ENCODE measurements at places on chromosomes 16 and 17. TPM values are rescaled to one million over a fixed set of nuclear protein-coding genes. Genes with fewer than 3 reads are reported as not detected.

DNA sequence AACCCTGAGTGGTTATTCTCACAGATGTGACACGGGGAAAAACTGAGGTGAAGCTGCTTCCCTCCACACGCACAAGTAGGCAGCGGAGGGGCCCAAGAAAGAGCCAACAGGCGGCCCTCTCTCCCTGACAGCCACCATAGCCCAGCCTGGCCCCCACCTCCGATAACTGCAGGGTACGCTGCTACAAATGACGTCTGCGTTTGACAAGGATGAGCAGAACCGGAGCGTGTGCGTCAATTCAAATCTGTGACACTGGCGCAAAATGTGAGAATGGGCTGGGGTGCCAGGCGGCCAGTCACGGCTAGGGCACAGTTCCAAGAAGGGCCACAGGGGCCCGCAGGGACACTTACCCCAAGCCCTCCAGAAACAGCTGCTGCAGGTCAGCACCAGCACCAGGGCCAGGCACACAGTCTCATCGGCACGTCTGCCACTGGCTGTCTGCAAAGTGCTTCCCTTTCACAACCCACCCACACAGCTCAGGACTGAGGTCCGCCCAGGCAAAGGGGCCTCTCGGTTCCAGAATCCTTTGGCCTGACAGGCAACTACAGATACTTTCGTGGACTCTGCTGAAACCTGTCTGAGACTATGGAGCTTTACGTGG, 14.4 kb downstream of the AXIN1 start:
- DNase-seq: no peak
- H3K4me3 ChIP-seq: no peak overlapping the region
- H3K36me3 ChIP-seq: peaks cover 19% of the 10 kb centered on the region
- peaks cover 52% of the 10 kb centered on the region for H3K4me1 ChIP-seq
- peak overlapping the region; percentile 3 for H3K27ac ChIP-seq

DNA sequence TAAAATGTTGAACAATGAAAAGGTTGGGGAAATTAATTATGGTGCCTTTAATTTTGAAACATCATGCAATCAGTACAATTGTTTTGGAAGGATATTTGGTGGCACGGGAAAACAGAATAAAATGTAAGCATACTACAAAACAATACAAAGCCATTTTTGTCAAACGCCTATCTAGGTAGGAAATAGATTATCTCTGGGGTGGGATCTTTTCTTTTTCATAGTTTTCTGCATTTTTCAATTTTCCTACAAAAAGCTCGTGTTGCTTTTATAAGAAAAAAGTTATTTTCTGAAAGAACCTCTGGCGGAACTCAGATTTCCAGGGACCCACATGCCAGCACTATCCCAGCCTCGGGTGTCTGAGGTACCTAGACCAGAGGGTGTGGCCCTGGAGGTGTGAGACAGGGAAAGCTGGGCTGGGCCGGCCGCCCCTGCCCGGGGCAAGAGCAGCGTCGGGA, 961 bp upstream of the MAP3K3 start:
- peaks cover 14% of the 10 kb centered on the region for H3K4me1 ChIP-seq
- no peaks in the 10 kb centered on the region for H3K27me3 ChIP-seq
- no peaks in the 10 kb centered on the region for H3K36me3 ChIP-seq
- peak overlapping the region; percentile 71 for H3K4me3 ChIP-seq

- no peak overlapping the region for H3K4me3 ChIP-seq
- H3K27me3 ChIP-seq: no peaks in the 10 kb centered on the region
- peaks cover 80% of the 10 kb centered on the region for H3K4me1 ChIP-seq
- H3K27ac ChIP-seq: peak overlapping the region; percentile 94
- DNase-seq: no peak
Measured at GRCh38 chr17:8153031-8153451, 837 bp upstream of the PER1 start.

The CASKIN1 gene
- total RNA-seq: 4.5 TPM

DNA sequence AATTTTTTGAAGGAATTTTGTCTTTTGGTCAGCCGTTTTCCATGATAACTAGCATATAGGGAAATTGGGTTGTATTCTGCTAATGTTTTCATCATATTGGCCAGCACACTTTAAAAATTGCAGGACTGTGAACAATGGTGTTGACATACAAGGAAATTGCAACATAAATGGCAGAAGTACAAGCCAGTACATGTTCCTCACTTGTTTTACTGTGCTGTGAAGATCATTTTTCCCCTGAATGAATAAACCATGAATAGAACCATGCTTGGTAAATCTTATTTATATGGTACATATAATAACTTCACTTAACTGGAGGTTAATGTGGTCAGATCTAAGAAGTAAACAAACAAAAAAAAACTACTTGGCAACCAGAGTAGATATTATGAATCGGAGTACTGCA, 22.8 kb downstream of the OMG start:
- no peaks in the 10 kb centered on the region for H3K4me1 ChIP-seq
- DNase-seq: no peak
- peaks cover 32% of the 10 kb centered on the region for H3K36me3 ChIP-seq
- H3K27ac ChIP-seq: no peak overlapping the region

The DPEP1 gene
- 0.22 TPM for total RNA-seq

- H3K27me3 ChIP-seq: peaks cover 47% of the 10 kb centered on the region
- no peaks in the 10 kb centered on the region for H3K36me3 ChIP-seq
- H3K4me1 ChIP-seq: no peaks in the 10 kb centered on the region
- no peak overlapping the region for H3K4me3 ChIP-seq
- H3K27ac ChIP-seq: no peak overlapping the region
- DNase-seq: no peak
Measured at GRCh38 chr16:1050516-1050915, 22.0 kb upstream of the SSTR5 start.

- no peak overlapping the region for H3K27ac ChIP-seq
- DNase-seq: no peak
- H3K4me3 ChIP-seq: no peak overlapping the region
- no peaks in the 10 kb centered on the region for H3K4me1 ChIP-seq
- no peaks in the 10 kb centered on the region for H3K36me3 ChIP-seq
Measured at GRCh38 chr17:63290784-63291183, 155.3 kb downstream of the CYB561 start.

DNA sequence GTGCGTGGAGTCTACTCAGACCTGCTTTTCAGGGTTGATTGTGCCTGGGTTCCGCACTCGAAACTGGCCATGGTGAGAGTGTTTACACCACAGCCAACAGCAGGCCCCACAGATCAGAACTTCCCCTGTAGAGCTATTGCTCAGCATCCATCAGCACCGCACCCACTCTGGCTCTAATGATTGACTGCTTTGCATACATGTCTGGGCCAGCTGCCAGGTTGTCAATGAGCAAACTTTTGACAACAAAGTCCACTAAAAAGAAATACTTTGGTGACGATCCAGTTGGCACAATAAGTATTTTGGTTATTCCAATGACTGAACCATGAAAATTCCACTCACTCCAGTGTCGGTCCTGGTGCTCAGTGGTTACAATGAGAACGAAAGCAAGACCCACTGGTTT, 190.7 kb downstream of the FOXL1 start:
- H3K27ac ChIP-seq: no peak overlapping the region
- no peak overlapping the region for H3K4me3 ChIP-seq
- H3K4me1 ChIP-seq: no peaks in the 10 kb centered on the region

DNA sequence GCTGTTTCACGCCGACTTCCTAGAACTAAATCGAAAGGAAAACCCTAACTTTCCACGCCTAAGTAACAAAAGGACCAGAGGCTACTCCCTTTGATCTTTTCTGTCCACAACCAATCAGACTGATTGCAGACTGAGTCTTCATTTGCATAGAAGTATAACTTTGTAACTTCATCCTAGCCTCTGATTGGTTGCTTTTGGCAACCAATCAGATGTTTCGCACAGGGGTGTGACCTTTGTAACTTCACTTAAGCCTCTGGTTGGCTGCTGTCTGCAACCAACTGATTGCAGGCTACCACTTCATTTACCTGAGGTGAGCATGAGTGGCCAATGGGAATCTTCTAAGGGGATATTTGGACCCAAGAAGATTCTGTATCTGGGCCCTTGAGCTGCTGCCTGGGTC, 17.4 kb upstream of the ICAM2 start:
- H3K27ac ChIP-seq: no peak overlapping the region
- no peak overlapping the region for H3K4me3 ChIP-seq
- no peaks in the 10 kb centered on the region for H3K27me3 ChIP-seq
- H3K4me1 ChIP-seq: peaks cover 4% of the 10 kb centered on the region
- DNase-seq: peak; percentile 35

The ZC3H7A gene
- 37.1 TPM for total RNA-seq

DNA sequence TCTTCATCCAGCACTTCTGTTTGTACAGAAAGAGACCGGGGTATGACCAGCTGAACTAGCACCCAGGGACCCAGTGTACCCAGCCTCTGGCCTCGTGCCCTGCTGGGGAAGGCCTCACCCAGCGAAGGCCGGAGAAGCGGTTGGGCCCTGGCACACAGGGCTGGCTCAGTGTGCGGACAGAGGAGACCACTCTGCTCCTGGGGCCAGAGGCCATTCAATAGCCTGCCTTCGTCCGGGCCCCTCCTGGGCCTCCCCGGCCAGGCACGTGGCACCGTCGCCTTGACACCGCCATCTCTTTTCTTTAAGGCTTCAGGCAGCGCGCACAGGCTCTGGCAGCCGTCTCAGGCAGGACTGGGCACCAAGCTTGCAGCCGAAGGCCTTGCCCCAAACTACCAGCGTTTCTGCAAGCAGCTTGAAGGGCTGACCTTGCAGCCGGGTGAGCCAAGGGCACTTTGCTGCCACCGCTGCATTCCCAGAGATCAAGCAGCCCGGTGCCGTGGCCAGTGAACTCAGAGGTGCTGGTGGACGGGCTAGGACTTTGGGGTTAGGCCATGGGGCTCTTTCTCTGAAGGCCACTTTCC, 8.0 kb downstream of the TAX1BP3 start:
- H3K27ac ChIP-seq: no peak overlapping the region
- H3K36me3 ChIP-seq: no peaks in the 10 kb centered on the region
- DNase-seq: no peak

The ATP6V0D1 gene
- 61.5 TPM for total RNA-seq

DNA sequence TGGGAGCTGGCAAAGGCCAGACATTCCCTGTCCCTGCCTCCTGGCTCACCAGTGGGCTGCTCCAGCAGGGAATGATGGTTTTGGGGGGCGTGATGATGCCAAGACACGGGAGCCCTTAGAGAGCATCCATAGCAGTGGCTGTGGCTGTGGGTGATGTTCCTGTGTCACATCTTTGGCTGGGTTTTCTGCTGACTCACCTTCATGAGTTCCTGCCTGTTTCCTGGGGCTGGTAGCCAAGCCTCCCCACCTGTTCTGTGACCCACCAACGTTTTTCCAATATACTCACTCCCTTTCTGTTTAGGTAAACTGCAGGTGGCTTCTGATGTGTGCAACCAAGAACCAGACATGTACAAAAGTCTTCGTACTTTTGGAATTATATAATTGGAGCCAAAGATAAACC, 16.5 kb upstream of the NF1 start:
- no peak for DNase-seq
- no peaks in the 10 kb centered on the region for H3K36me3 ChIP-seq
- H3K4me1 ChIP-seq: no peaks in the 10 kb centered on the region
- no peak overlapping the region for H3K4me3 ChIP-seq
- no peak overlapping the region for H3K27ac ChIP-seq

DNA sequence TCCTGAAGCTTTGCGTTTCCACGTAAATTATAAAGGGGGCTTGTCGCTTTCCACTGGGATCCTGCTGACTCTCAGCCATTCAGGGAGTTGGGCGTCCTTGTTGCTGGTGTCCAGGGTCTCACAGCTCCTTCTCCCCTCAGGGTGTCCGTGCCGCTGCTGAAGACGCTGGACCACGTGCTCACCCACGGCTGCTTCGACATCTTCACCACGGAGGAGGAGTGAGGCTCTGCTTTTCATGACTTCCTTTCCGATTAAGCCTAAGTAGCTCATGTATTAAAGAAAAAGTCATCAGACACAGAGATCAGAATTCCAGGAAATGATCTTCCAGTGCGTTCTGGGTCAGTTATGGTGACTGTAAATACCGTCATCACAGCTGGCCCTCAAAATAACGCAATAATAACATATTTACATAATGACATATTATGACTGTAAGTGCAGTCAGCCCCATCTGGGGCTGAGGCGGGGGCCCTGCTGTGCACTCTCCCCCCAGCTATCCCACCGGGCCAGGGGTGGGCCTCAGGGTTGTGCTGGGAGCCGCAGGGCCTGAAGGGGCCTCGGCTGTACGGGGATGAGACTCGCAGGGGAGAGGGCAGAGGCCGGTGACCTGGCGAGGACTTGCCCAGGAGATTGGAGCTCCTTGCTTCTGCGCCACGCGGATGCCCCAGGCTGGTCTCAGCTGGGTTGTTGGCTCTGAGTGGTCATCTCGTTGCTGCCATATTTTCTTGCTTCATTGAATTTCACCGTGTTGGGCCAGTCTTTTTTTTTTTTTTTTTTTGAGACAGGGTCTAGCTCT, 92.9 kb upstream of the ZNF750 start:
- H3K27me3 ChIP-seq: no peaks in the 10 kb centered on the region
- no peak for DNase-seq
- H3K27ac ChIP-seq: no peak overlapping the region
- no peak overlapping the region for H3K4me3 ChIP-seq
- H3K36me3 ChIP-seq: peaks cover 79% of the 10 kb centered on the region

The C17orf67 gene
- total RNA-seq: 1.6 TPM

- peak overlapping the region; percentile 39 for H3K27ac ChIP-seq
- peak; percentile 90 for DNase-seq
- H3K4me1 ChIP-seq: peaks cover 25% of the 10 kb centered on the region
- H3K36me3 ChIP-seq: no peaks in the 10 kb centered on the region
- no peak overlapping the region for H3K4me3 ChIP-seq
Measured at GRCh38 chr17:46809110-46809571, 9.4 kb downstream of the WNT3 start.

The NSMCE1 gene
- 68.2 TPM for total RNA-seq

GRCh38 chr16:14024283-14024682, 46.8 kb upstream of the MRTFB start:
- no peaks in the 10 kb centered on the region for H3K4me1 ChIP-seq
- H3K27ac ChIP-seq: no peak overlapping the region
- H3K4me3 ChIP-seq: no peak overlapping the region
- H3K36me3 ChIP-seq: no peaks in the 10 kb centered on the region
- H3K27me3 ChIP-seq: peaks cover 9% of the 10 kb centered on the region

GRCh38 chr17:49548506-49549310, 27.0 kb upstream of the NXPH3 start:
- DNase-seq: peak; percentile 57
- H3K36me3 ChIP-seq: no peaks in the 10 kb centered on the region
- H3K4me3 ChIP-seq: no peak overlapping the region
- no peak overlapping the region for H3K27ac ChIP-seq

- peak; percentile 97 for DNase-seq
- peak overlapping the region; percentile 44 for H3K4me3 ChIP-seq
- peaks cover 2% of the 10 kb centered on the region for H3K27me3 ChIP-seq
Measured at GRCh38 chr16:88634141-88634993, 4.0 kb upstream of the IL17C start.

The CETP gene
- total RNA-seq: not detected

All from K562 (cell line).